ENCODE measurements at places on chromosomes 6 and 20.

DNA sequence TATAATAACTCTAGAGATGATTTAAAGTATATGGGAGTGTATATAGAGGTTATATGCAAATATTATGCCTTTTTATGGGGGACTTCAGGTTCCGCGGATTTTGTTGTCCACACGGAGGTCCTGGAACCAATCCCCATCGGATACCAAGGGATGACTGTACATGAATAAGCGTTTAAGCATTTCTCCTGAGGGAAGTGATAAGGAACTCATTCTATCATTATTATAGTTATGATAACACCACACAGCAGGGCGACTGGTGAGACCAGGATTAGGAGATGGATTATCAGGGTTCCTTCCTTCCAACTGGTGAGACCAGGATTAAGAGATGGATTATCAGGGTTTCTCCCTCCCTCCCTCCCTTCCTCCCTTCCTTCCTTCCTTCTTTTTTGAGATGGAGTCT lies 6.6 kb downstream of the ECI2 start:
- DNase-seq = no peak

GRCh38 chr20:64255361-64256281 lies at the start of gene PCMTD2:
Gene PCMTD2, plus strand, starts transcription at chr20:64255748. Its CDS starts 4,218 bp downstream, at chr20:64259966.
- peak; percentile 89 for DNase-seq

- no peak for DNase-seq
Measured at GRCh38 chr6:106082735-106083398, 3.3 kb upstream of the PRDM1 start.

DNA sequence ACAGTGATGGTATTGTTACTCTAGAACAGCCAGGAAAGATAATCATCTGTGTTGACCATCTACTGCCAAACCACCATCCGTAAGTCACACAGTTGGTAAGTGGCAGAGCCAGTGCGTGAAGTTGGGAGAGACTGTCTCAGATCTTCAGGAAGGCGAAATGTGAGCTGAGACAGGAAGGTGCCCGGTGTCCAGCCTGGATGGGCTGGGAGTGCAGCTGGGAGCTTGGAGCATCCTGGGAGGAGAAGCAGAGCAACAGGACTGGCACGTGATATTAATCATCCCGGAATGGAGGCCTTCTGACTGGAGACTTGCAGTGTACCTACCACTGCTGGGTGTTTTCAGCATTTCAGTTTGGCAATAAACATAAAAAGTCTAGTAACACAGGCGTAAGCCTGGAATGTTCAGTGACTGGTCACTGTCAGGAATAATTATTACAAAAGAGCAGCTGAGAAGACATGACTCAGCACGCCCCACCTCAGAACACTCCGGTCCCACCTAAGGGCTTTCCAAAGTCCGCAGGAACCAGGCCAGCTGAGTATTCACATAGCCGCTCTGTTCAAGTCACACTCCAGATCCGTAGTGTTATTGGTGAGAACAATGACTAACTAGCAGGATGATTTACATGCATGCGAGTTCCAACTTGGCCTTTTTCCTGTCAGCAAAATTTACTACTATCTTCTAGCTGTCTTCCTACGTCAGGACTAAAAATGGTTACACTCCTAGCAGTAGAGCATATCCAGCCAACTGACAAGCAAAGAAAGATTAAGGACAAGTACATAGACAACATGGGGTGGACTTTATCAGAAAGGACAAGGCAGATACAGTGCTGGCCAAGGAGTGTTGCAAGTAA lies 45.1 kb upstream of the PNRC1 start:
- peak; percentile 89 for DNase-seq

- no peak for DNase-seq
Measured at GRCh38 chr6:32107406-32107805, 1.7 kb downstream of the TNXB start.

- no peak for DNase-seq
Measured at GRCh38 chr6:135004399-135004798, 50.2 kb downstream of the HBS1L start.

DNA sequence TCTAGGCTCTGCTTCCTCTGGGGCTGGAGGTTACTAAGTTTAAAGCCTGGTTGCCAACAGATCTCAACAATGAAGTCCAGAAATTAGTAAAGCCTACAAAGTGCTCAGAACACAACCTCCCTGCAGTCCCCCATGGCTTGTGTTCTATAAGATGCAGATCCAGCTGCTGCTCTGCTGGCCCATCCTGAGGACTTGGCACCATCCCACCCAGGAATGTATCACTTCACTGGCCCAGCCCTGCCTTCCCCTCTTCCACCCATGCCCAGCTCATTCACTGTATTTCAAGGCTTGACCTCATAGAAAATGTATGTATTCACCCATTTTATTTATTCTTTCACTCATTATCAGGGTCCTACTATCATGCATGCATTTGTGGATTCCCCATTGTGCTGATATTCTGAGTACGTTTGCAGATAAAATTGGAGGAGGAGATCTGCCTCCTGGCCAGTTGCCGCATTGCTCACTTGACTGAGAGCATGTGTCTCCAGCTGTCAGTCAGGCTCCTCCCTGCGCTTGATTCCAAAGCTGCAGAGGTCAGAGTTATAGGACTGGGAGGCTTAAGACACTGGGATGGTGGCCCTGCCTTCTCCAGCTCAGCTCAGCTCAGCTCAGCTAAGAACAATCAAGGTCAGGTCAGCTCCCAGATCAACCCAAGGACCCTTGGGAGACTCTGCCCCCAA lies 104.8 kb downstream of the MAFB start:
- DNase-seq = peak; percentile 33

GRCh38 chr6:146183831-146184230 lies 155.0 kb downstream of the GRM1 start:
- no peak for DNase-seq

DNA sequence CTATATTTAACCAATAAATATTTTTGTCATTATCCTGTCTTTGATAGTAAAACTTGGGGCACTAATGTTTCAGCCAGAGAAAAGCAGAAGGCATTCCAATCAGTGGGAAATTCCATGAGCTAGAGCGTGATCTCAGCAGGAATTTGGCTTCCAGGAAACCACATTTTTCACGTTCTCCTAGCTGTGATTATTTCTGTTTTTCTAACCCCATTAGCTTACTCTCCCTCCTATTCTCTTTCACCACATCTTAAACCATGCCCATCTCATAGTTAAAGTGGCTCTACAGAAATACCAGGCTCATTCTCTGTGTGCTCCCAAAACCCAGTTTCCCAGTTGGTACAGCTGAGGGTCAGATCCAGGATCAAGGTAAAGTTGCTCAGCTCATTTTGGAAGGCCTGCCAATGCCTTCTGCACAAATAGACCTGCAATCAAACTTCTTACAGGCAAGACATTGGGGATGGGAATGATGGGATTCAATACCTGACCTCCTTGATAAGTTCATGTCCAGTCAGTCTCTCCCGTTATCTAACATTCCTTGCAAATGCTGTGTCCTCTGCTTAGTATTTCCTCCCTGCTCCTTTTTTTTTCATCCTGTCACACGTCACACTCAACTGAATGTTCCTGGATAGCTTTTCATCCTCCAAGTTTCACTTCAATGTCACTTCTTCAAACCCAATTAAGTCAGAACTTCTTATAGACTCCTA lies 33.1 kb upstream of the TMEM30A start:
- DNase-seq = no peak

DNA sequence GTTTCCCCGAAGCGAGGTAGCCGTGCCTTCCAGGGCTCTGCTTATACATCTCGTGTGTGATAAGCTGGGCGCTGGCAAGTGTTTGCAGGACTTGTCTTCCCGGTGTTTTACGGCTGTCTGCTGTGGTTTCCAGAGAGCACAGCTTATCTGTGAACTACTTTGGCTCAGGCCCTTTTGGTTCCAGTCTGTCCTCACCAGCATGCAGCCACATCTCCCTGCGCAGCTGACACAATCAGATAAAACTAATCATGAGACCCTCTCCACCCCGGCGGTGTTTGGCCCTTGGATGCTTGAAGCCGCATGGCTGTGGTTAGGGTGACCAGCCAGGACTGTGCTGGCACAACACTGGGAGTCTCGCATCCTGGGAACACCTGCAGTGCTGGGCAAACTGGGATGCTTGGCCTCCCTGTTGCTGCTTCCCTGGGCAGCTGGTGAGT lies 241.8 kb upstream of the FOXQ1 start:
- no peak for DNase-seq
